ENCODE measurements at places on chromosomes 13 and 19.

GRCh38 chr19:29866011-29866410 is 54.2 kb downstream of the CCNE1 start:
- DNase-seq: no peak

DNA sequence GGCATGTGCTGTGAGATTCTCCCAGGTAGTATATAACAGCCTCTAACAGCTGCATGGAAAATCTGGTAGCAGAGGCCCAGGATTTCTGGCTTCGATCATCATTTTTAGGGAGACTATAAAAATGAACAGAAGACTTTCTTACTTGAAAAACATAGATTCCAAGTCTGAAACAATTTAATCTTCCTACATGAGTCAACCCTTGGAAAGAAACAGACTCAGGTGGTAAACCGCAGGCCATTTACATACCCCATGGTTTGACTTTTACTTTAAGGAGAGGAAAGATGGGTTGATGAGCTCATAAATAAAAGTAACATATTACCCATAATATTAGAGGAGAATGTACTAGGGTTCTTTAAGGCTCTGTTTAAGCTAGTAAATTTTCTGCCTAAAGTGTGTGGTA is 121.6 kb downstream of the CYSLTR2 start:
- DNase-seq: peak; percentile 33

- DNase-seq: peak; percentile 68
Observed at GRCh38 chr13:33230178-33230881, 55.2 kb downstream of the STARD13 start.

GRCh38 chr13:63910511-63910910 is 2494.9 kb upstream of the PCDH20 start:
- DNase-seq: no peak

DNA sequence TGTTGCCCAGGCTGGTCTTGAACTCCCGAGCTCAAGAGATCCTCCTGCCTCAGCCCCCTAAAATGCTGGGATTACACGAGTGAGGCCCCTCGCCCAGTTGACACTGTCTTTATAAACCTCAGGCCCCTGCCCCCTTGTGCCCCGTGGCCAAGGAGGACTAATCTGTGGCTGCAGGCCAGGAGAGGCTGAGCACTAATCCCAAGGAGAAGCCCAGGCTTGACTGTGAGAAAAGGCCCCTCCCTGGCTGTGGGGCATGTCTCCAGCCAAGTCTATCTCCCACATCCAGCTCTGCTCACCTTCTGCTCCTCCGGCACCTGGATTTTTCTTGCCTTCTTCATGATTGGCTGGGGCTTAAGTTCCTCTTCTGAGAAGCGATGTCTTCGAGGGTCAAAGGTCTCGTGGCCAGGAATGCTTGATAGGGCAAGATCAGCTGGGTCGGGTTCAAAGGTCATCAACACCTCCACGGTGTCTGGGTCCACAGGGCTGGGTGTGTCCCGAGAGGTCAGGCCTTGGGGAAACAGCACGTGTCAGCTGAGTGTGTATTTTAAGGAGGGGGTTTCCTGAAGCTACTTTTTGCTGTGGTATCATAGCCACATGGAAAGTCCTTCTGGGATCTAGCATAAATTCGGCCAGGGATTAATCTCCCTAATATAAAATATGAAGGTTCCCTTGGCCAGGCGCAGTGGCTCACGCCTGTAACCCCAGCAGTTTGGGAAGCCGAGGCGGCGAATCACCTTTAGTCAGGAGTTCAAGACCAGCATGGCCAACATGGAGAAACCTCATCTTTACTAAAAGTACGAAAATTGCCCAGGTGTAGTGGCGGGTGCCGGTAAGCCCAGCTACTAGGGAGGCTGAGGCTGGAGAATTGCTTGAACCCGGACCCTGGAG is 3.8 kb downstream of the DBP start:
- DNase-seq: no peak

DNA sequence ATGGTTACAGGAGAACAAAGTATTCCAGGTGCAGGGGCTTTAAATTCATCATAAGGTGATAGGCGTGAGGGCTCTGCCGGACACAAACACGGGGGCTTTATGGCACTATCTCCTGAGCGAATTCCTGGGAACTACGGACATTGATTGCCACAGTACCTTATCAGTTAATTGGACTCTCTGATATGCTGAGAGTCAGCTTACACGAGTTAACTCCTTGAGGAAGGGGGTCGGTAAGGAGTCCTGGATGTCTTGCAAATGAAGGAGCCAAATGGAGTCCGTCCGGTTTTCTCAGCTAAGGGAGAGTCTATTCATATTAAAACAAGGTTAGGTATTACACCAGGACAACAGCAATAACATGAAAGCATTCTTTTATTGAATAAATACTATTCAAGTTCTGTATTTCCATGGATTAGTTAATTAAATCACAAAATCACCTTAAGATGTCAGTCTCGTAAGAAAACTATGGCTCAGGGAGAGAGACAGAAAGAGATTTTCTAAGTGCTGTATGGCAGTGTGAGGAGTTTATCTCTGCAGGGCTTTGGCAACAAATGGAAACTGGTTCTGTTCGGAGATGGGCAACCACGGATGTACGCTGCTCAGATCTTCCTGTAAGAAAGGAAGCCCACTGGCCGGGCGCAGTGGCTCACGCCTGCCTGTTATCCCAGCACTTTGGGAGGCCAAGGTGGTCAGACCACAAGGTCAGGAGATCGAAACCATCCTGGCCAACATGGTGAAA is 26.2 kb upstream of the HIF3A start:
- DNase-seq: no peak

DNA sequence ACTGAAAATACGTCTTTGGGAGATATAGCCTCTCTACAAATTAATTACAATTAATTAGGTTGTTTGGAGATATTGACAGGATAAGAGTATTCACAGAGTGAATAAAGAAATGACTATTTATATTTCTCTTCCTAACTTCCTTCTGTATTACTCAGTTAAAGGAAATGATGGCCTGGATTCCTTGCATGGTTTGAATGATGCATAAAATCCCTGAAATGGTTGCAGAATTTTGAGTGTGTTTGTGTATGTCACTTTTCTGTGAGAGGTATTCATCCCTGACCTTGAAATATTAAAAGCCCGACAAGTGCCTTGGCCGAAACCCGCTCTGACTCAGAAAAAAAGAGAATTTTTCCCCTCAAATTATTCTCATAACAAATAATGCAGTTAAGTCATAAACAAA is 90.0 kb downstream of the PDS5B start:
- DNase-seq: no peak

DNA sequence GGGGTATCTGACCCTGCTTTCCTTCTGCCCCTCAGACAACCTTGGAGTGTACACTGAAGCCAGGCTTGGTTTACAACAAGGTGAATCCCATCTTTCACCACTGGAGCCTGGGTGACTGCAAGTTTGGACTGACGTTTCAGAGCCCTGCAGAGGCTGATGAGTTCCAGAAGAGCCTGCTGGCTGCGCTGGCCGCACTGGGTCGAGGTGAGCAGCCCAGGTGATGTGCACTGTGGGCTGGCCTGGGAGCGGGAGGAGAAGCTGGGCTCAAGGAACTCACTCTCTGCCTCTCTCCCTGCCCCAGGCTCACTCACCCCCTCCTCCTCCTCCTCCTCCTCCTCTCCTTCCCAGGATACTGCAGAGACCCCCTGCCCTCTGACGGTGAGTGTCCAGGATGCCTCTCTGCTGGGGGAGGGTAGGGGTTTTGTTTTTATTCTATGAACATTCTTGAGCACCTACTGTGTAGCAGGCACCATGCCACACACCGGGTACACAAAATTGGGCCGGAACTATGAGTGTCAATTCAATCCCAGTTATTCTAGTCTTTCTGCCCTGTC is 3.5 kb downstream of the SPRED3 start:
- no peak for DNase-seq

DNA sequence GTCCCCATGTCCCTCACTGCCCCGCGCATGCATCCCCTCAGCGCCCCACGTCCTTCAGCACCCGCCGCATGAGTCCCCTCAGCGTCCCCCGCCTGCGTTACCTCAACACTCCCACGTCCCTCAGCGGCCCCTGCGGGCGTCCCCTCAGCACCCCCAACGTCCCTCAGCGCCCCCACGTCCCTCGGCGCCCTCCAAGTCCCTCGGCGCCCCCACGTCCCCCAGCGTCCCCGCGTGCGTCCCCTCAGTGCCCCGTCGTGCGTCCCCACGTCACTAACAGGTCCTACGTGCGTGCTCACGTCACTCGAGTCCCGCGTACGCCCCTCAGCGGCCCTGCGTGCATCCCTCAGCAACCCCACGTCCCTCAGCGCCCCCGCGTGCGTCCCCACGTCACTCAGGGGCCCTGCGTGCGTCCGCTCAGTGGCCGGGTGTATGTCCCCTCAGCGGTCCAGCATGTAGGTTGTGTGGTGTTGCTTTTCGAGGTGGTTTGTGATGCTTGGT is 19.5 kb upstream of the GAS6 start:
- no peak for DNase-seq

DNA sequence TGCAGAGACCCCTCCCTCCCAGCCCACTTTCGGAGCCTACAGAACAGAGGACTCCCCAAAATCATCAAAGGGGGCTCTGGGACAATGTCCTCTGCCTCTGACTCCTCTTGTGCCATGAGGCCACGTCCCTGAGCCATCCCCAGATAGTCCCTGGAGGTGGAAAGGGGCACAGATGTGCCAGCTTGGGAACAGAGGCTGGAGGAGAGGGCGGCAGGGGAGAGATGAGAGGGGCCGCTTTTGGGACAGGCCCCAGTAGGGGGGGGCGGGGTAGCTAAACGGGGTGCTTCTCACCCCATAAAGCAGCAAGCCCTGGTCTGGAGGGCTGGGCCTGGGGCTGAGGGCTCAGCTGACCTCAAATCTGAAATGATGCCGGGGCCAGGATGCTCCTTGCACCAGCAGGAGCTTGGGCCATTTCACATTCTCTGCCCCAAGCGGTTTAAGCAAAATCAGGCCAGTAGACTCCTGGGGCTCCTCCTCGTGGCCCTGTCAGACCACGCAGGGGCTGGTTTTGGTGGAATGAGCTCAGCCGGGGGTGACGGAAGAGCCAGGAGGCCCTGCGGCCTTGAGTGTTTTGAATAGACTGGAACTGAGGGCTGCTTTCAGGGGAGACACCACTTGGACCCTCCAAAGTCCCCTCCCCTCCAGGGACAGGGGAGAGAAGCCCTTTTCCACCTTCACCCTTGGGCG is 27.1 kb downstream of the ONECUT3 start:
- peak; percentile 37 for DNase-seq

All from foreskin fibroblast (primary cell).